Amniotic epithelial cell (primary cell): ENCODE measurements at places on chromosomes 7 and 10.

- no peak for DNase-seq
Observed at GRCh38 chr7:91710881-91711280, 169.6 kb downstream of the MTERF1 start.

DNA sequence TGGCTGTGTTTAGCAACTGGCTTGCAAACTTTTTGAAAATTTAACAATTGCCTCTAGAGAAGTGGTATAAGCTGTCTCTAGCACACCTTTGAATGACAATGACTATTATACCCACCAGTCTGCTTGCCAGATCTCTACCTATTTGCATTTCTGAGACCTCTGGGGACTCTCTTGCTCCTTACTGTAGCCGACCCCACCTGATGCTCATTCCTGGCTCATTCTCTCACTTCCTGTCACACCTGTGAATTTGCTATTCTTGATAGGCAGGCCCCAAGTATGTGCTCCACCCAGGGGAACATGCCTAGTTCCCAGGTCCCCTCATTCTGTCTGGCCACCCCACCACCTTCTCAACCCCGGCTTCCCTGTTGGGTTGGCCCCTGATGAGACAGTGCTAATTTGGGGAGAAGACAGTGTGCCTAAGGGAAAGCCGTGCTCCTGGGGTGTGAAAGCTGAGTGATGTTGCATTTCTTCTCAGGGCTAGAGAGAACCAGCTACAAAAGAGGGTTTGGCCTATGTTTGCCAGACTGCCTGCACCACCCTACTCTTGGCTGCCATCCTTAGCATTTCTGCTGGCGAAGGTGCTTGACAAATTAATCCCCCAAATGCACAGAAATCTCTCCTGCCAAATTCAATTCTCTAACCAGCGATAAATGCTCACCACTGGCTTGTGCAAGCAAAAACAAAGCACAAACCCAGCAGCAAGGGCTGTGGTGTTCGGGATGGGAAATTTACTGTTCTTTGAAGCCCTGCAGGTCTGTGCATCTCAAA is 138.2 kb downstream of the RPS24 start:
- DNase-seq, result no peak

DNA sequence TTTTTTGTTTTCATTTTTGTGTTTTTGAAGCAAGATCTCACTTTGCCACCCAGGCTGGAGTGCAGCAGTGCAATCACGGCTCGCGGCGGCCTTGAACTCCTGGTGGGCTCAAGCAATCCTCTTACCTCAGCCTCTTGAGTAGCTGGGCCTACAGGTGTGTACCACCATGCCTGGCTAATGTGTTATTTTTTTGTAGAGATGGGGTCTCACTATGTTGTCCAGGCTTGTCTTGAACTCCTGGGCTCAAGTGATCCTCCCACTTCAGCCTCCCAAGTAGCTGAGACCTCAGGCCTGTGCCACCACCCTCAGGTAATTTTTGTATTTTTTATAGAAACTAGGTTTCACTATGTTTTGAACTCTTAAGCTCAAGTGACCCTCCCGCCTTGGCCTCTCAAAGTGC is 14.8 kb downstream of the PRKRIP1 start:
- no peak for DNase-seq

GRCh38 chr7:99224899-99225265 is 17.0 kb upstream of the KPNA7 start:
- no peak for DNase-seq

DNA sequence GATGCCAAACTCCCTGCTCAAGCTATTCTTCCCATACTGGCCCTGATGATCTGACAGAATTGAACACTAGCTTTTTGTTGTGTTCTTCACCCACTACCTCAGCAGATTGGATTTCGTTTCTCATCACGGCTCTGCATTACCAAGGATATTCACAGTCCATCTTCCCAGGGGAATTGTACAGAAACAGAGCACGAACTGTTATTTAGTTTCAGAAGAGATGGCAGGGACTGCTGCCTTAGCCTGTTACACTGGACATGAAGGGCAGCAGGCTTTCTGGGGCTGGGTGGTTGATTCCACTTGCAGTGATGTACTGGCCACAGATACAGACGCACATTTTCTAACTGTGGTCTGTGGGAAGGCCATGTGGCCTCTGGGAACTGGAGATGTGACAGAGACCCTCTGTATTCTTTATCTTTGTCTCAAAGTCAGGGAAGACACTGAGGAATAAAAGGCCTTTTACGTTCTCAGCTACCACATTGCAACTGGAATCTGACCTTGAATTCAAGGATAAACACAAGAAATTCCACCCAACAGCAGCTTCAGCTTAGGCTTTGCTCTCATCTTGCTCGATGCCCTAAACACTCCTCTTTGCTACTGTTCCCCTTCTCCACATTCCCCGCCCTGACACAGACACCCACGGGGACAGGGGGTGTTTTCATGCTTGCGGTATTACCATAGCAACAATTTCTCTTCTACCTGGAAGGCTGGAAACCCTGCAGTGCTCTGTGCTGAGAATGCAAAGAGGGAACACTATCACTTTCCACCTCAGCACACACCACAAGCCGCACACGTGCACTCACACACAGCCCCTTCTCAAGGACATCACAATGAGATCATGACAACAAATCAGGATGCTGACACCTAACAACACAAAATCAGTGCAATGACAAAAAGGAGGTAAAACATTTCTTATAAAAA is 81.7 kb downstream of the RNF216 start:
- DNase-seq, result peak; percentile 60

GRCh38 chr10:515674-516073 is 173.8 kb downstream of the DIP2C start:
- DNase-seq, result no peak

DNA sequence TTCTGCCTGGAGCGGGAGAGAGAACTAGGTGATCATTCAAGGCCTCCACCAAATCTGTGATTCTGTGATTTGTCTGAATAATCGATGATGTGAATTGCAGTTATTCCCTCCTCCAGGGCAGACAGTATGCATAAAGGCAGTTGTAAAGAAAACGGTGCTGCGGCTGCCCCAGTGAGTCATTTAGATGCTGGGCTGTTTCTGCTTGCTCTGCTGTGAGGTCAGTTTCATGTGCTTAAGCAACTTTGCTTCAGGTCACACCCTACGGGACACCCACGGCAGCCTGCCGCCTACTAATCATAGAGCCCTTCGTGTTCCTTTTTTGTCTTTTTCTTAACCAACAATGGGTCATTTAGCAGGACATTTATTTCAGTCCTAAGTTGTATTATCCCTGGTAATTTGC is 158.1 kb upstream of the PITRM1 start:
- DNase-seq, result peak; percentile 75

DNA sequence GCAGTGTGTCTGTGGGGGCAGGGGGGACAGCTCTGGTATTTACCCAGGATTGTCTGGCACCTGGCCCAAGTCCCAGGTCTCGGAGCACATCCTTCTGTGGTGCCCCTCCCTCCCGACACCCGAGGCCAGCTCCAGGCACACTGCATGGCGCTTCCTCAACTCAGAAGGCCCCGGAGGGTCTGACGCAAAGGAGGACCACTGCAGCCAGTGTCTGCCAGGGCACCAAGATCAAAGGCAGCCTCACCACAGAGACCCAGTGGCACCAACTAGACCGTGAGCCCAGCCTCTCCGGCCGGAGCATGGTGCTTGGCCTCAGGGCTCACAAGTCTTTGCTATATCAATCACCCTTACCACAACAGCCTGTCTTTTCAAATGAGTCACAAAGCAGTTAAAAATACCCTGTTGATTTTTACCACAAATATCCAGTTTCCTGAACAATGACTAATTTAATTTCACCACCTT is 99.3 kb upstream of the DDC start:
- DNase-seq, result peak; percentile 88

GRCh38 chr10:93288679-93289634 is 193.2 kb downstream of the MYOF start:
- DNase-seq, result peak; percentile 76
